ENCODE measurements at places on chromosomes 11 and 22.

- no peak for DNase-seq
Observed at GRCh38 chr11:113401718-113402117, 14.1 kb downstream of the ANKK1 start.

DNA sequence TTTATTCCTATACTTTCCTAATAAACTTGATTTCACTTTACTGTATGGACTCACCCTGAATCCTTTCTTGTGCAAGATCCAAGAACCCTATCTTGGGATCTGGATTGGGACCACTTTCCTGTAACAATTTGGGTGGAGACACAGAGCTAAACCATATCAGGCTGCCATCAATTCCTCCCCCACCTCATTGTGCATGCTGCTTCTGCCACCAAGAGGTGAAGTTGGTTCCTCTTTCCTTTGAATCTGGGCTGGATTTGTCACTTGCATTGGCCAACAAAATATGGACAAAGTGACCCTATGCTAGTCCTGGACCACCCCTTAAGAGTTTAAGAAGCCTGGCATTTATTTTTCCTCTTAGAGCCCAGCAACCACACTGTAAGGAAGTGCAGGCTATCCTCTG lies 39.4 kb upstream of the CEP295 start:
- no peak for DNase-seq

DNA sequence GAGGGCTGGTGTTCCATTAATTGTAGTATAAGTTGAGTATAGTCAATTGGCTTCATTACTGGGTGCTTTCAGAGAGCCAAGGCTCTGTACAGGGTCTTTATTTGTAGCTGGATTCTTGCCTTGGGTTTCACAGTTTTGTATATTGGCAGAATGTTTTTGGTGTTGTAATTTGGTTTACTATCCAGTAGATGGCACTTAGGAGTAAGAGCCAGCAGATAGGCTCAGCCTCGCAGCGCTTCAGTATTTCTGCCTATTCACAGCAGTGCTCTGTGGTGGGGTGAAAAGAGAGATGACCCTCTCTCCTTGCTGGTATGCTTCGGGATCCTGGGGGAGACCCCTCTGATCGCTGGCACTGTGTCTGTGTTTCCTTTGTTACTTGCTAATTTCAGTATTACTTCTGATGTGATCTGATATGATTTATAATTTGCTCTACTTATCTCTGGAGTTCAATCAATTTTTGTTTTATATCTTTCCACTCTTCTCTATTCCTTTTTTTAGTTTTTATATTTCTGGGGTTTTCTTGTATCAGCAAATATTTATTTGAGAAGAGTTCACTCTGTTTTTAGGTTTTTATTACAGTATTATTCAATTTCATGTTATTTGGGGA lies 52.2 kb downstream of the ANO5 start:
- DNase-seq = no peak

- no peak for DNase-seq
Observed at GRCh38 chr22:20491346-20491745, 4.2 kb downstream of the KLHL22 start.

DNA sequence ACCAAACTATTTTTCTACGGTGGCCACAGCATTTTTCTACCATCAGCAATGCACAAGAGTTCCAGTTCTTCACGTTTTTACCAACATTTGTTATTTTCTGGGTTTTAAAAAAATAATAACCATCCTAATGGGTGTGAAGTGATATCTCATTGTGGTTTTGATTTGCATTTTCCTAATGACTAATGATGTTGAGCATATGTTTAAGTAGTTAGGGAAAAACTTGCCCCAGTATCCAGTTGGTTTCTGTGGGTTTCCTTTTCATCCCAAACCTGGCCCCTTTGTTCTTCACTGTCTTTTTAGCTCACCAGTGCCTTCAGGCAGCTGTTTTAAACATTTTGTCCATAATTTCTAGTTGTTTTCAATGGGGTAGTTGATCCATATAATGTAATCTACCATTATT lies 14.7 kb upstream of the PTS start:
- DNase-seq = no peak

DNA sequence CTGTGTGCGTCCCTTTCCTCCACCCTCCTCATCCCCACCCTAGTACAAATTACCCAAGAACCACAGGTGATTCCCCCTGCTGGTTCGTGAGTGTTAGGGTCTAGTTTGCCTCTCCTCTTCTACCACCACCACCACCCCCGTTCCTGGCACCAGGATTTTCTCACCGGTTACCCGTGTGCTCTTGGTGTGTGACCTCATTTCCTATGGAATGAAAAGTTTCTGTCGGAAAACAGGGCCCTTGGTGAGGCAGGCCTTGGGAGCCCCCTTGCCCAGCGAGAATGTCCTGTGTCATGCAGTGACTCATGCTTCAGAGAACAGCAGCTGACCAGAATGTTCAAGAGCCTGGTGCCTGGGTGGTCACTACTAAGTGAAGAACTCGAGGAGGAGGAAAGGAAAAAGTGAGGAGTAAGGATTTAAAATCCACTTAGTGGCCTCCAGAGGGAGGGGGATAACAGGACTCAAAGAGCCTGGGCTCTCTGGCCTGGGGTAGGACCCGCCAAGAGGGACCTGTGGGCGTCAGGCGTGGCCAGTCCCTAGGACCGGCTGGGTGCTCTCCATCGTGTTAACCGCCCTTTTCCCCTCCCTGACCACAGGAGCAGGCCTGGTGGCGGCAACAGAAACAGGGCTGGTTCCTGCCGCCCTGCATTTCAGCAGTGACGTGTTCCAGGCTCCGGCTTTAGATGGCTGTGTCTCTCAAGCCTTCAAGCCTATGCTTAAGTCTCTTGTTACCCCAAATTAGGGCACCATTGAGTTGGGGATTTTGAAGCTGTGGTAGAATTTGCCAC lies 30.2 kb downstream of the C22orf31 start:
- no peak for DNase-seq

GRCh38 chr22:31177420-31178162 lies 17.6 kb downstream of the RNF185 start:
- DNase-seq = no peak

DNA sequence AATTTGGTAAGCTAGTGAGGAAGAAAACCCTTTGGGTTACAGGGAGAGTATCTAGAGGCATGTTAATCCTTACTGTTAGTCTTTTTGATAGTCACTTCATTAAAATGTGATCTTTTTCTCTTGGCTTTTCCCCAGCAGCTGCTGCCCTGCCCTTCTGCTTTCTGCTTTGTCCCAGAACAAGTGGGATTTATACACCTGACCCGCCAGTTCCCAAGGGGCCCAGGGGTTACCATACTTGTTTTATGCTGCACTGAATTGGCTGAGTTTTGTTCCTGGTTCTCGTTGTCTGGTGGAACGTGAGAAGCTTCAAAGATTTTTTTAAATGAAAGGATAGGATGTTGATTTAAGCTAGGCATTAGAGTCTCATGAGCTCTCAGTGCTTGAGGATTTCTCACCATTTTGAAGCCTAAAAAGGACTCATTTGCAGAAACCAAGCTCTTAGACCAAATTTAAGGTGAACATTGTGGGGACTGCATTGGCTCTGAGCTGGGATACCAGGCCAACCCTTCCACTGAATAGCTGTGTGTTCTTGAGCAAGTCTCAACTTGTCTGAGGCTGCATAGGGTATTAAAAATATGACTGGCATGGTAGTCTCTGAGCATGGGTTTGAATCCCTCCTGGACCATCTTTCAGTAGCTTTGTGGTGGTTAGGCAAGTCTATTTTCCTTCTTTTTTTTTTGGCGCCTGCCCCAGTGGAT lies 6.6 kb downstream of the LIMK2 start:
- no peak for DNase-seq

DNA sequence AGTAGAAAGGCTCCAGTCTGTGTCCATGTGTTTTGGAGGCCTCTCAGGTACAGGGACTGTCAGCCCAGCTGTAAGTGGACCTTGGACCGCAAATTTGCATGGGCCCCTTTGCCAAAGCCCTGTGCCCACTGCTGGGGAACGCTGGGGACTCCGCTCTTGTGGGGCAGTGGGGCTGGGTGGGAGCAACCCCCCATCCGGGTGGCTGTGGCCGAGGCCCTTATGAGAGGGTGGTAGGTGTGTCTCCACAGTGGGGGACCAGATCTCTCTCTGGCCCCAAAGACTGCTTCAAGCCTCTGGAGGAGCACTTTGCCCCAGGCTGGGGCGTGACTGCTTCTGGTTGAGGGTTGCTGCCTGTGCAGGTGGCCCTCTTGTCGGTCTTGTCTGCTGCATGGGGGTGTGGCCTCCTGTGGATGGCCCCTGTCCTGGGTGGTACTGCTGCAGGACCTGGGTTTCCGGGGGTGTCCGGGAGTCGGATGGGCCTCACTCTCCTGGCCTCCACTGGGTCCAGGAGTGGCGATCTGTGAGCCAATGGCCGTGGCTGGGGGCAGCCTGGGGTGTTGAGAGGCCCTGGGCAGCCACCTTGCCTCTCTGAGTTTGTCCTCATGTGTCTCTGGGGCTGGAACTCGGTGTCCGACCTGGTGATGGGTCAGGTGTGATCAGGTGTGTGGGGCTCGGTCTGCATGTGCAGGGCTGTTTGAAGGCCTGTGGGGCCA lies 15.9 kb downstream of the KCNQ1 start:
- no peak for DNase-seq

GRCh38 chr11:131108760-131109159 lies 192.5 kb upstream of the SNX19 start:
- DNase-seq = no peak

DNA sequence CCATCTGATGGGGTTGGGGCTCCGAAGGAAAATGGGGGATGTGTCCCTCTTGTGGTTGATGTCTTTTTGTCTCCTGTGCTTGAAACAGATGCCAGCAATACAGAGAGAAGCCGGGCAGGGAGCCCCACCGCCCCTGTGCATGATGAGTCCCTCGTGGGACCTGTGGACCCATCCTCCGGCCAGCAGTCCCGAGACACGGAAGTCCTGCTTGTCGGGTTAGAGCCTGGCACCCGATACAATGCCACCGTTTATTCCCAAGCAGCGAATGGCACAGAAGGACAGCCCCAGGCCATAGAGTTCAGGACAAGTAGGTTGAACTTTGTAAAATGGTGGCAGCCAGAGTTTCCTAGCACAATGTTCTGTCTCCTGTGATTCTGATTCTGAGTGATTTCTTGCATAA lies 91.7 kb upstream of the OR4B1 start:
- no peak for DNase-seq

DNA sequence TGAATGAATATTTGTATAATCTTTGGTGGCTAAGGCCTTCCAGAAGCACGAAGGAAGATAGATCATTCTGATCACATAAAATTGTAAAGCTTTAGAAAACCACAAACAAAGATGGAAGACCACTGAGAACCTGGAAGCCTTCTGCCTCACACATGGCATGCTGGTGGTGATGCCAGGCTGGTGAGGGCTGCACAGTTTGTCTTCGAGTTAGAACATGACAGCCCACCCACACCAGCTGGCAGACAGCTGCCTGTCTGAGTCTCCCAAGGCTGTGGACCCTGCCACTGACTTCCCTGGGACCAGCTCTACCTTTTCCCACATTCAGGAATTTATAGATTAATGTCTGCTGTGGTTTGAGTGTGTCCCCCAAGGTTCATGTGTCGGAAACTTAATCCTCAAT lies 48.8 kb upstream of the B3GAT1 start:
- DNase-seq = no peak

DNA sequence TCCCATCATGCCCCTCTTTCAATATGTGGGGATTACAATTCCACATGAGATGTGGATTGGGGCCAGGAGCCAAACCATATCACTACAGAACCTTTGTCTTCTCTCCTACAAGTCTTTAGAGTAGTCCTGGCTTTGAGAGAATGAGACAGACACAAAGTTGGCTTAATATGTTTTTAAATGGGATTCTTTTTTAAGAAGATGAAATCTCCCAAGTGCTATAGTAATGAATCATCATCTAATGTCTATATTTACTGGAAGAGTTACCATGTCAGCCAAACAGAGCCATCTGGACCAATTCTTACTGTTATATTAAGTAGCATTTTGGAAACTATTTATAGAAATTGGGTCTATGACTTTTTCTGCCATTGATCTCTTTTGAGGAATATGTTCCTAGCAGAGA lies 38.1 kb upstream of the CARD18 start:
- no peak for DNase-seq

GRCh38 chr11:34614344-34615104 lies 6.4 kb upstream of the EHF start:
- no peak for DNase-seq

DNA sequence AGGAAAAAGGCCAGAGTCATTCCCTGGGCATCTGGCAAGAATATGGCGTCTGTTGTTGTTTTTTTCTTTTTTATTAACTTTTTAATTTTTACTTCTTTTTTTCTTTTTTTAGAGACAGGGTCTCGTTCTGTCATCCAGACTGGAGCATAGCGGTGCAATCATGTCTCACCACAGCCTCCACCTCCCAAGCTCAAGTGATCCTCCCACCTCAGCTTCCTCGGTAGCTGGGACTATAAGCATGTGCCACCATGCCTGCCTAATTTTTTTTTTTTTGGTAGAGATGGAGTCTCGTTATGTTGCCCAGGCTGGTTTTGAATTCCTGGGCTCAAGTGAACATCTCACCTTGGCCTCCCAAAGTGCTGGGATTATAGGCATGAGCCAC lies 54.0 kb upstream of the PRDM11 start:
- no peak for DNase-seq

DNA sequence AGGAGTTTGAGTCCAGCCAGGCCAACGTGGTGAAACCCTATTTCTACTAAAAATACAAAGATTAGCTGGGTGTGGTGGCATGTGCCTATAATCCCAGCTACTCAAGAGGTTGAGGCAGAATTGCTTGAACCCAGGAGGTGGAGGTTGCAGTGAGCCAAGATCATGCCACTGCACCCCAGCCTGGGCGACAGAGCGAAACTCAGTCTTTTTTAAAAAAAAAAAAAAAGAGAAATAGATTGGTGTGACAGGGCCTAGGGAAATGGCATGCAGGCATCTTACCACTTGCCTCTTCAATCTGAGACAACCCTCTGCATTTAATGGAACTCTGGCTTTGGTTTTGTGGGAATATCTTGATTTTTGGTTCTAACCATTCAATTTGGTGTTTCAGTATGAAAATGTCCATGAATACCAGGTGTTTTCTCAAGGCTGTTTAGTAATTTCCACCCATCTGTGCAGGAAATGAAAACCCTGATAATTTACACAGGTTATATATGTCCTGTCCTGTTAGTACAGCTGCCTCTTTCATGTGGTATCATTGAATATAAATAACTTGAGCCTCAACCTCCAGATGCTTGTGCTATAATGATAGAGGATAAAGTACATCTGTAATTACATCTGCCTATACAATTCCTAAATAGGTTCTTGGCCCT lies 8.4 kb downstream of the XBP1 start:
- no peak for DNase-seq

Measured in stimulated activated CD8-positive, alpha-beta memory T cell treated with anti-CD3 and anti-CD28 coated beads, Interleukin-4, amount 100 ng/mL, for 1 hour (primary cell).